LHCN-M2 (cell line): ENCODE measurements at places on chromosomes 1 and 21.
A peak's percentile ranks its signal among the peaks of the same experiment; 100 is the strongest.

DNA sequence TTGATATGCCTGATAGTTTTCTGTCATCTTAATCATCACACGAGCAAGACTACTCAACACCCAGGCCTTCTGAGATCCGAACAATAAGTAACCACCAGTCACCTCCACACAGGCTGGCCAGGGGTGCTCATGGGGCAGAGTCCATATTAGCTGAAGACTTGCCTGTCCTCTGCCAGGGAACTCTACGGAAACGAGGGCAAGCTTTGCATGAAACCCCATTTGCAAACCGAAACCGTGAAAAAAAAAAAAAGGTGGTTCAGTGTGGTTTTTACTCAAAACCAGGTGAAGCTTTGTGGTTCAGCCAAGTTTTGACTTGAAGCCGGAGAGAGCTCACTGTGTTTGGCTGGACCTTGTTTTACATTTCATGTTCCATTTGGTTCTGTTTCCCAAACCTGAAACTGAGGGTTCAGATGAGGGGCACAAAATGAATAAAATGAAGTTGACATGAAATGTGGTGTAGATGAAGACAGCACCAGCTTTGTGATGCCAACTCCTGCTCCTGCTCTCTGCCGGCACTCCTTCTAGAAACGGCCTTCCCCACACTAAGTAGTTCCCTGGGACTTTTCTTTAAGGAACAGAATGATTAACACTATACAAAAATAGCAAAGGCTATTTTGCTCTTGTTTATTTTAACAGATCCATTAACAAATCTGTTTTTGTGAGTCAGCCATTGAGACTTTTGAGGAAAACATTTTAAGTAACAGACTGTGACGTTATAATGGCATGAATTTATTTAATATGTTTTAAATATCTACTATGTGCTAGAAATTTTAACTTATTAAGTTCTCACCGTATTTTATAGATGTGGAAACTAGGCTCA, 74.7 kb downstream of the RUNX1 start:
- DNase-seq, result no peak

GRCh38 chr1:237384213-237384612, 342.2 kb downstream of the RYR2 start:
- no peak for DNase-seq

DNA sequence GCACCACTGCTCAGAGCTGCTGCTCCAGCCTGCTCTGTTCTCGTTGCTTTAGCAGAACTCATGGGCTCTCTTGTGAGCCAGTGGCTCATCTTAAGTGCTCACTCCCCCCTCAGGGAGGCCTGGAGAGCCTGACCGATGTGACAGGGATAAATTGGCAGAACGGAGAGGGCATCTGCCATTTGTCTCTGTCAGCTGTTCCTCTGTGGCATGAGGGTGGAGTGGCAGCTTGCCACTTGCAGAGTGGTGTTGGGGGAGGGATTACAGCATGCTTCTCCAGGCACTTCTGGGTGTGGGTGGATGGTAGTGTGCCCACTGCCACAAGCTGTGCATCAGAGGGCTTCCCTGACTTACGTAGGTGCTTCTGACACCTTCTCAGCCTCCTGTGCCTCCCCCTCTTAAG, 229.5 kb downstream of the PAPPA2 start:
- DNase-seq, result no peak

DNA sequence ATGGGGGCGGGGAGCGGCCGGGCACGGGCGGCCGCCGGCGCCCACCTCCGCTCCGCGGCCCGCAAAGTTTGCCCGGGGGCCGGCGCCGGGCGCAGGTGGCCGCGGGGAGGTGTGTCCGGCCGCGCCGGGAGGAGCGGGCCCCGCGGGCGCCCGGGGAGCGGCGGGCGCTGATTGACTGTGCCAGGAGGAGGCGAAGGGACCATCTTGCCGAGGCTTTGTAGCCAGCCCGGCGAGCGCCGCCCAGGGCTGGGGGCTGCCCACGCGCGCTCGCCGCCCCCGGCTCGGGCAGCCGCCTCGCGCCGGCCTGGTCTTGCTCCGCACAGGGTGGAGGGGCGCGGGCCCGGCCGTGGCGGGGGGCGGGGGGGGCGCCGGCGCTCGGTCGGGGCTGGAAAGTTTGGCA, 432 bp downstream of the EPHB2 start:
- no peak for DNase-seq

- peak; percentile 23 for DNase-seq
Observed at GRCh38 chr1:53278298-53278725, 40.0 kb upstream of the MAGOH start.

DNA sequence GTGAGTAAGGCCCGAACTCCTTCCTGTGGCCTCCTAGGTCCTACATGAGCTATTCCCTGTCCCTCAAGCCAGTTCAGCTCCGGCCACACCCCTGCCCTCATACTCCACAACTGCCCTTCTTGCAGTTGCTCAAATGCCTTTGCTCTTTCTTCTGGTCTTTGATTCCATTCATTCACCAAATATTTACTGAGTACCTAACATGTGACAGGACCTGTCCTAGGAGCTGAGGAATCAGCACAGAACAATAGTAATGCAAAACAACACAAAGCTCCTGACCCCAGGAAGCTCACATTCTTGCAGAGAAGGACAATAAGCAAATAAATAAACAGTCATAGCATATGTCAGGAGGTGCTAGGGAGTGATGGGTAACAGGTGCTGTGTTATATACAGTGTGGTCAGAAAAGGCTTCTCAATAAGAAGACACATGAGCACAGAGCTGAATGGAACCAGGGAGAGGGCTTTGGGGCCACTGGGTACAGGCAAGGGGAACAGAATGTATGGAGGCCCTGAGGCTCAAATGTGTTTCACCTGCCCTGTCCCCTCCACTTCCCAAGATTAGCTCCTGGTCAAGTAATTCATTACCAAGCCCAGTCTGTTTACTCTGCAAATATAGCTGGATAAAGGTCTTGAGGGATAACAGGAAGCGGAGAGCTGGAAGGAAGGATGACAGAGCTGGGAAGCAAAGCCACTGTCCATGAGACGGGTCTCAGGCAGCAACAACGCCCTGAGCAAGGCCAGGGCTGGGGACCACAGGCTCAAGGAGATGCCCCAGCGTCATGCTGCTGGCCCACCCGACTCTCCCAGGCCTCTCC, 145.1 kb downstream of the CSMD2 start:
- DNase-seq, result no peak

GRCh38 chr1:55209247-55209646, 5.9 kb downstream of the USP24 start:
- DNase-seq, result no peak

GRCh38 chr1:154155251-154155650, 378 bp upstream of the NUP210L start:
- DNase-seq, result no peak

DNA sequence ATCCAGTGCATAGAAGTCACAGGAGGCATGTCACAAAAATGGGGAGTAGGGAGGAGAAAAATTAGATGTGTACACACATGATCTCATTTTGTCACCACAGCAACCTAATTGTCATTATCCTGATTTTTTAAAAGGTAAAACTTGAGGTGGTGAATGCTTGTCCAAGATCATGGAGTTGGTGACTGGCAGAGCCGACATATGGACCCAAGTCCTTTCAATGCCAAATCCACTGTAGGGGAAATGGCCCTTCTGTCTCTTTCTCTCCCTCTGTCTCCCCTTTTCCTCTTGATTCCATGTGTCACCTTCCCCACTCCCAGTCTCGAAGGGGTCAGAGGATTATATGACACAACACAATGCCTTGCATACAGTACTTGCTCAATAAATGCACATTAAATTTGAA, 65.7 kb upstream of the JUN start:
- DNase-seq, result no peak

GRCh38 chr1:94713472-94714141, 106.5 kb upstream of the SLC44A3 start:
- peak; percentile 97 for DNase-seq

DNA sequence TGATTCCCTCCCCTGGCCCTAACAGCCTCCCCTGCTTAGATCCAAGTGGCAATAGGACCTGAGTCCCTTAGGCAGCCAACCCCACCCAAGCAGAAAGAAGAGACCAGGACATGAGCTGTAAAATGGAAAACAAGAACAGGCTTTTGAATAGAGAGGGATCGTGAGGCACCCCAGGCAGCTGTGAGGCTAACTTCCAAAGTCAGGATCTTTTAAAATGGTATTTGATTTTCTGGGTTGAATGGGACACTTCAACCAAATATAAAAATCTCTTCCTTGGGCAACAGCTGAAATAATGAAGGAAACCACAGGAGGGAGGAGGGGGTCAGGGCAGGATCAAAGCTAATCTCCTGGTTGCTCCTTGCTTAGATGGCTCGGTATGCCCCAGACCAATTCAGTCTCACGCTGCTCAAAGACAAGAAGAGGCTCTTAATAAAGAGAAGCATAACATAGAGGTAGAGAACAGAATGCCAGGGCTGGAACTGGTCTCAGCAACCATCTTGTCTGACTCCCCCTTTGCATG, 28.6 kb upstream of the AVPR1B start:
- peak; percentile 83 for DNase-seq

- DNase-seq, result no peak
Observed at GRCh38 chr1:174999936-175000696, at the start of gene CACYBP. CACYBP (plus strand) TSS chr1:174999947; CDS start chr1:175000181, 234 bp downstream.

GRCh38 chr1:221704306-221704705, 37.6 kb downstream of the DUSP10 start:
- DNase-seq, result no peak

DNA sequence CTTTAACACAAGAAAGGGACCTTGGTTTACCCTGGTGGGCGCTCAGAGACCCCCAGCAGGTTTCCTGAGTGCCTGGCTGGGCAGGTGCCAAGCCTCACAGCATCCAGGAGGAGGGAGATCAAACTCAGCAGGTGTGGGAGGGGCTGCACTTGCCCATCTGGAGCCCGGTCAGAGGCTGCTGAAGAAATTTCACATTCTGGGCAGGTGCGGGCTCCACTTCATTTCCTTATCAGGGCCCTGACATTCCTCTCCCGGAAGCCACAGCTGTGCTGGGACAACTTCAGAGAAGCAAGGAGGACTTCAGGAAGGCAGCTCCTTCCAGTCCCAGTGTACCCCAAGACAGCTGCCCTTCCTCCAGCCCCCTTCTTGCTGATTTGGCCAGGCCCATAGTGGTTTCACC, 82.9 kb downstream of the ITPKB start:
- DNase-seq, result no peak

DNA sequence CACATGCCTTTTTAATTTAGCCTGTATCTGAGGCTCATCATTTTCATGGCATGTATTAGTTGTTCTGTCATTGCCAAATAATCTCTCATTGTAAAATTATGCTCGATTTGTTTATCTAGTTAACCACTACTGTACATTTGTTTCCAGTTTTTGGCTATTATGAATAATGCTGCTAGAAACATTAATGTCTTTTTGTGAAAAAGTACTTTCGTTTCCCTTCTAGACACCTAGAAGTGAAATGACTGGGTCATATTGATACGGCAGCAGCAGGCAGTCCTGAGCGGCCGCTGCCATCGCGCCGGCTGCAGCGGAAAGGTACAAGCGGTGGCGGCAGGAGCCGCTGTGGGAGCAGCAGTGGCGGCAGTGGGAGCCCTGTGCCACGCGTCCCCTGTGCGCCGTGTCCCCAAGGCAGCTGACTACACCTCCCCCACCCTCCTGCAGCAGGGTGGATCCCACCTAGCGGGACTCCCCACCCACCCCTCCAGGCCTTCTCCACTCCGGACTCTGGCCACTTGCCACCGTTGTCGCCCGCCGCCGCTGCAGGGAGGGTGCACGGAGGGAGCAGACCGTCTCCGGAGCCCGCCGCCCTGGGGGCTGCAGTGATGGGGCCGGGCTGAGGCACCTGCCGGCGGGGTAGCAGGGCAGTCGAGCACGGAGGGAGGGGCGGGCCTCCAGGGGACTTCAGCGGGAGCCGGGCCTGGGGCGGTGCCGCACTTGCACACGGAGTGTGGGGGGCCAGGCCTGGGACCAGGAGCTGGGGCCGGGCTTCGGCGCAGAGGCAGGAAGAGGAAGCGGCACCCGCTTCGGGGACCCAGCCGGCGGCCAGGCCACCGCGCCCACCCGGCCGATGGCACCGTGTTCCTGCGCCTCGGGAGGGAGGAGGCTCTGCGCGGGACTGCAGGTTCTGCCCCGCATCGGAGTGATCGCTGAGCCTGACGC, 66.8 kb upstream of the RGS7 start:
- DNase-seq, result peak; percentile 19

GRCh38 chr1:10031461-10031860, 1.3 kb upstream of the UBE4B start:
- DNase-seq, result peak; percentile 21

- DNase-seq, result no peak
Observed at GRCh38 chr1:58345215-58346035, 201.1 kb downstream of the OMA1 start.

GRCh38 chr1:109719337-109719837, 7.3 kb downstream of the GSTM5 start:
- peak; percentile 62 for DNase-seq

DNA sequence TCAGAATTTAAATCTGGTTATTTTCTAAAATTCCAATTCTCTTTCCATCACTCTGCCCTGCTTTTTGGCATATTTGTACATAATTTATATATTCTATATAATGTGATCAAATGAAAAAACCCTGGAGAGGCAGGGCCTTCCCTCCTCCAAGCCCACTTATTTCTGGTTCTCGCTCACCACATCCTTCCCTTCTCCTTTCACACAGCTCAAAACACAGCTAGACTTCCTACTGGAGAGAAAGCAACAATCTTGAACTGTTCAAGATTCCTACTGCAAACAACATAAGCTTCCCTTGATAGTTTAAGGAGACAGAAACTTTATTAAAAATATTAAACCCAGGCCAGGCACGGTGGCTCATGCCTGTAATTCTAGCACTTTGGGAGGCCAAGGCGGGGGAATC, 7.6 kb upstream of the AIM2 start:
- no peak for DNase-seq

GRCh38 chr1:11845641-11846335, 1.8 kb downstream of the NPPA start:
- peak; percentile 19 for DNase-seq

DNA sequence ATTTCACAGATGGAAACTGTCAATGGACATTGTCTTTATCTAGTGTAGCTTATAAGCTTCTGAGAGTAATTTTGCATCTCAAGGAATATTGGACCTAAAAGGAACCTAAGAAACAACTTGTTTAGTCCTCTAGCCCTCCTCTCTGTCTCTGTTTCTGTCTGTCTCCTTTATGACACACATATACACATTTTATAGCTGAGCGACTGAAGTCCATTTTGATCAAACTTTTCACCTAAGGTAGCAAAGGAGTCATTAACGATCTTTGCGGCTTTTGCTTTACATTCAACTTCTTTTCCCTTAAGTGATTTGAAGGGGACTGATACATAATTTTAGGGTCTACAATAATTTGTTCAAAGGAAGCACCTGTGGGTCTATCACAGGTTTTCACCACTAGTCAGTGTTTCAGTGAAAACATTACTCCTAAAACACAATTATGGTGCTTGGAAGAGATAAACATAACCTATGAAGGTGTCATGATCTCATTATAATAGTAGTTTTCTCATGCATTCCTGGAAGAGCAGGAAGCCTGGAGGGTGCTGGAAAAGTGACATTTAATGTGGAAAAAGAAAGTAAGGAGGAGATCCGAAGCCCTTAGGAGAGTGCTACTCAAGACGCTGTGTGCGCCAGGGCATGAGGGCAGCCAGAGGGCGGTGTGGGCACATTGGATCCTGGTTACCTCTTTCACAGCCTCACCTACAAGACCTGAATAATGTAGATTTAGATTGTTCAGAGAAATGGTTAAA, 248.6 kb downstream of the DNM3 start:
- DNase-seq, result peak; percentile 54
